Stomach (tissue), 19 donors: ENCODE measurements at places on chromosomes 16 and 17. TPM values are rescaled to one million over a fixed set of nuclear protein-coding genes. Genes with fewer than 3 reads are reported as not detected.
A peak's percentile ranks its signal among the peaks of the same experiment; 100 is the strongest.

The AKAP1 gene
- polyA plus RNA-seq = 6.6 TPM

The NPIPB5 gene
- 16.0 TPM for polyA plus RNA-seq

The KREMEN2 gene
- polyA plus RNA-seq = not detected

The TRIM72 gene
- not detected for polyA plus RNA-seq

The NXN gene
- polyA plus RNA-seq = 23.2 TPM

The PRKCA gene
- 4.6 TPM for polyA plus RNA-seq

The SCGB1C2 gene
- not detected for polyA plus RNA-seq

The SPIRE2 gene
- 3.9 TPM for polyA plus RNA-seq

The CD300A gene
- polyA plus RNA-seq = 1.8 TPM

The IKZF3 gene
- 0.76 TPM for polyA plus RNA-seq

- peaks cover 100% of the 10 kb centered on the region for H3K4me1 ChIP-seq
- no peaks in the 10 kb centered on the region for H3K36me3 ChIP-seq
- H3K4me3 ChIP-seq = no peak overlapping the region
- no peaks in the 10 kb centered on the region for H3K27me3 ChIP-seq
- DNase-seq = no peak
Measured at GRCh38 chr16:23504453-23505179, 5.7 kb downstream of the GGA2 start.

DNA sequence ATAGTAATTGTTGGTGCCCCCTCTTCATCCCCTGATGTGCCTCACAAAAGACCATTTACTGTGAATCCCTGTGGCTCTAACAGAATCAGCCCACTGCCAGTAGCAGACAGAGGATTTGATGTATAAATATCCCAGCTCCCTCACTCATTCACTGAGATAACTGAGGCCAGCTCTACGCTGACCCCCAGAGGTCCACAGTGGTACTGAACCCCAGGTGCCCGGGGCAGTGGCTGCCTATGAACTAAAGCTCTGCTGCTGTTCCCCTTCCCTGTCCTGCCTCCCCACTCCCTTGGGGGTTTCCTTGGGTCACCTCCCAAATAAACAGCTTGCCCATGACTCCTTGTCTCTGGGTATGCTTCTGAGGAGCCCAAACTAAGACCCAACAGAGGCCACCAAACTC, 295.8 kb downstream of the FOXL1 start:
- no peak for DNase-seq
- no peak overlapping the region for H3K4me3 ChIP-seq
- H3K27ac ChIP-seq = no peak overlapping the region
- peaks cover 4% of the 10 kb centered on the region for H3K36me3 ChIP-seq
- no peaks in the 10 kb centered on the region for H3K4me1 ChIP-seq

DNA sequence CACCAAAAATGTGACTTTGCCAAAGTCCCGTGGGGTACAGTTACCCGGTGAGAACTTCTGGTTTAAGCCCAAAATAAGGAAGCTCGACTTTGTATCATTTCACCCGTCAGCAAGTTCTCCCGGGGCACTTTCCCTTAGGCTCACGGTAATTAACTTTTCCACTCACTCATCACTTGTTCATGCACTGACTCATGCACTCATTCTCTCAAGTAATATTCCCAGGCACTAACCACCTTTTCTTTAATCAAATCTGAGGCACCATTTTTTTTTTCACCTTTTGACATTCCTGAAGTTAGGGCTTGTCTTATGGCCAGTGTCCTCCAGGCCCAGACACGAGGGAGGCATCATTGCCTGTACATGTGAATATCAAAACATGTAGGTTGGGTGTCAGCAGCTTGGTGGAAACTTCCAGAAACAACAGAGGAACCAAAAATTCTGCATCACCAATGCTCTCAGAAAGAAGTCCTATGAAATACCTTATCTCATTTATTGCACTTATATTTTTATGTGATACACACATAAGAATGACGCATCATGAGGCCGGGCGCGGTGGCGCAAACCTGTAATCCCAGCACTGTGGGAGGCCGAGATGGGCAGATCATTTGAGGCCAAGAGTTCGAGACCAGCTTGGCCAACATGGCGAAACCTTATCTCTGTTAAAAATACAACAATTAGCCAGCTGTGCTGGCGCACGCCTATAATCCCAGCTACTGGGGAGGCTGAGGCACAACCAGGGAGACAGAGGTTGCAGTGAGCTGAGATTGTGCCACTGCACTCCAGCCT, 36.1 kb upstream of the ATP2C2 start:
- H3K4me3 ChIP-seq = no peak overlapping the region
- H3K4me1 ChIP-seq = no peaks in the 10 kb centered on the region
- H3K36me3 ChIP-seq = no peaks in the 10 kb centered on the region
- no peaks in the 10 kb centered on the region for H3K27me3 ChIP-seq
- DNase-seq = no peak
- H3K27ac ChIP-seq = no peak overlapping the region

DNA sequence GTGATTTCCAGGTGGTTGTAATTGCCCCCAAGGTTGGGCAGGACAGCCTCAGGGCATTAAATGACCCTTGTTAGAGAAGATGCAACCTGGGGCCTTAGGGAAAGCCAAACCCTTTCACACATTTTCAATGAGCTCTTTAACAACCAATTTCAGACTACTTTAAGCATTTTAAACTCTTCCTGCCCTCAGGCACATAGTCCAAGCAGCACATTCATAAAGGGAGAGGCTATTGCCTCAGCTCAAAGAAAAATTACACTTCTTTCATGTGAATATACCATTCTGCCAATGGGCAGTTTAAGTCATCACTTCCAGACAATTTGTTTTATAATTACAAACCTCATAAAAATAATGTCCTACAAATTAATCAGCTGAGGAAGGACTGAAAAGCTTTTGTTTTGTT, 544.5 kb downstream of the NPIPA7 start:
- H3K36me3 ChIP-seq = no peaks in the 10 kb centered on the region
- no peaks in the 10 kb centered on the region for H3K4me1 ChIP-seq
- no peak for DNase-seq
- H3K27me3 ChIP-seq = peaks cover 7% of the 10 kb centered on the region
- H3K4me3 ChIP-seq = no peak overlapping the region

DNA sequence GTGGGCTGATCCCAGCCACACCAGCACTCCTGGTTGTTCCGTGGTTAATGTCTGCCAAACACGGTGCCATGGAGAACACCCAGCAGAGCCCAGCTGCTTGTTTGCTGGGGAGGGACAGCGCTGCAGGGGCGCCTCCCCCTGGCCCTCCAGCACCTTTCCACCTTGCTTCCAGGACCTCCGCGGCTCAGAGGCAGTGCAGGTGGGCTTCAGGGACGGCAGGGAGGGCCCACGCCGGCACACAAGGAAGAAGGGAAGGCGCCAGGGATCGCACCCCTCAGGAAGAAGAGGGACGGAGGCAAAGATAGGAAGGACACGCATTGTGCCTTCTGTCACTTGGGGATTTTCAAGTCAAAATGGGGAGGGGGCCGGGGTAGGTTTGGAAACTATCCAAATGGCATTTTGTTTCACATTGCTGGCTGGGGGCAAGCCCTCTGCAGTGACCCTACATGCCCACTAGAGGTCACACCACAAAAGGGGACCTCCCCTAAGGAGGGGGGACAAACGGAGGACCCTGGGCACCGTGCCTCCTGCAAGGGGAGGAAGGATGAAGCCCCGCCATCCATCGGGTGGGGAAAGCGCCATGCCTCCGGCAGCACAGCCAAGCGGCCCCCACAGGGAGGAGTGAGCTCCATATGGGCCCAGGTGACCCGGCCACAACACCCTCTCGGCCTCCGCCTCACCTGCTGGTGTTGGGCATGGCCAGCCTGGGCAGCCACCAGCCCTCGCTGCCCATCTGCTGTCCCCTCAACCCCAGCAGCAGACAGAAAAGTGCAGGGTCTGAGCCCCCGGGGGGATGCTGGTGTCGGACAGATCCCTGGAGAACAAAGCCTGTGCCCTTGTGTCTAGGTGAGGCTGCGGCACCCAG, 7.5 kb upstream of the C16orf95 start:
- H3K27me3 ChIP-seq = no peaks in the 10 kb centered on the region
- H3K36me3 ChIP-seq = no peaks in the 10 kb centered on the region
- peaks cover 22% of the 10 kb centered on the region for H3K4me1 ChIP-seq
- H3K27ac ChIP-seq = no peak overlapping the region

GRCh38 chr17:8117980-8118768, at the start of gene ALOXE3:
TSS of gene ALOXE3 (minus strand) at chr17:8118514. CDS start at chr17:8117990, 524 bp downstream.
- DNase-seq = peak; percentile 59
- peaks cover 86% of the 10 kb centered on the region for H3K27me3 ChIP-seq
- H3K4me3 ChIP-seq = peak within 1 kb of the TSS; percentile 43
- peaks cover 59% of the 10 kb centered on the region for H3K4me1 ChIP-seq

- H3K36me3 ChIP-seq = no peaks in the 10 kb centered on the region
- no peak overlapping the region for H3K4me3 ChIP-seq
- DNase-seq = no peak
- H3K4me1 ChIP-seq = no peaks in the 10 kb centered on the region
- H3K27me3 ChIP-seq = no peaks in the 10 kb centered on the region
Measured at GRCh38 chr17:44130693-44131349, 7.4 kb upstream of the HDAC5 start.

DNA sequence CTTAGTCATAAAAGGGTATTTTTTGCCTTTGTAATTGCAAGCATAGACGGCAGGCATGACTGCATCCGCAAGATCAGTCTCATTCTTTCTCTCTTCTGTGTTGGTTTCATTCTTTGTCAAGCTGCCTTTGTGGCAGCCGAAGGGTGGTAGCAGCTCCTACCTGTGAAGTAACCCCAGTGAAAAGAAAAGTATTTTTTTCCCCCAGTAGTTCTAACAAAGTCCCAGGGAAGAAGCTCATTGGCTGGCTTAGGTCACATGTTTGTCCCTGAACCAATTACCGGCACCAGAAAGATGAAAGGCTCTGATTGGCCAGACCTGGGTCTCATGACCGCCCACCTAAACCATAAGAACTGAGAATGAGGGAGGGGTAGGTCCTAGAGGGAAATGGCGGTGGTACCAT, 110.7 kb downstream of the RAP1GAP2 start:
- H3K27me3 ChIP-seq = no peaks in the 10 kb centered on the region
- no peak overlapping the region for H3K27ac ChIP-seq
- DNase-seq = no peak
- peaks cover 45% of the 10 kb centered on the region for H3K4me1 ChIP-seq
- H3K4me3 ChIP-seq = no peak overlapping the region

DNA sequence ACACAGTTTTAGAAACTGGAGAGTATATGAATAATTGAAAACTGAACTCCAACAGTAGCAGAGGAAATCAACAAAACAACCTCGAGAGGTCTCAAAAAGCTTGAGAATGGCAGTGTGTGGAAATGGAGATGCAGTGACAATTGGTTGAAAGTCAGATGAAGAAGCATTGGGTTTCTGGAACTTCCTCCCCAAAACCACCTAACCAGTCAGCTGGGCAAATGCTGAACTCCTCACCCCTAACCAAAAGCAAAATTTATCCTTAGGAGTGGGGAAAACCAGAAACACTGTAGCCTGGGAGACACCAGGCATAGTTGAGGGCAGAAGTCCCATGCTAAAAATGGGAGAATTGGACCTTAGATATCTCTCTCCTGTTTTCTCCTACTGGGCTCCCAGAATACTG, 109.9 kb downstream of the TANC2 start:
- no peak for DNase-seq
- H3K27ac ChIP-seq = no peak overlapping the region
- no peaks in the 10 kb centered on the region for H3K27me3 ChIP-seq
- no peaks in the 10 kb centered on the region for H3K36me3 ChIP-seq
- no peak overlapping the region for H3K4me3 ChIP-seq
- H3K4me1 ChIP-seq = no peaks in the 10 kb centered on the region

DNA sequence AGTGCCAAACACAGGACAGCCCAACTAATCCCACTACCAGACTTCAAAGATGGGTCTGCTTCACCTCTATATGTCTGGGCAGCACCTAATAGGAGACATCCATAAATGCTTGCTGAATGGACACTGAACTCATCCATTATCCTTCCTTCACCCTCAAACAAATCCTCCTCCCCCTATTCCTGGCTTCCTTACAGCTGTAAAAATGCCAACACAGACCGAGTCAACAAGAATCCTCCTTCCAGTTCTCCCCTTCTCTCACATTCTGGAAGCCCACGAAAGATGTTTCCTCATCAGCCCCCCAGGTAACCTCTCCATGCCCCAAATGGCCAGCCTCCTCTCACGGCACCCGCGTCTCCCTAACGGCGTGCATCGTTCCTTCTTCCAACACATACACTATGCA, 12.3 kb downstream of the PELP1 start:
- peaks cover 21% of the 10 kb centered on the region for H3K4me1 ChIP-seq
- H3K27ac ChIP-seq = peak overlapping the region; percentile 9
- no peak overlapping the region for H3K4me3 ChIP-seq
- peaks cover 59% of the 10 kb centered on the region for H3K36me3 ChIP-seq

- H3K27ac ChIP-seq = peak within 1 kb of the TSS; percentile 94
- no peaks in the 10 kb centered on the region for H3K27me3 ChIP-seq
- H3K4me3 ChIP-seq = peak within 1 kb of the TSS; percentile 47
- H3K4me1 ChIP-seq = peaks cover 27% of the 10 kb centered on the region
Measured at GRCh38 chr17:29566473-29567303, at the start of gene ABHD15. TSS of gene ABHD15 (minus strand) at chr17:29567037. CDS start at chr17:29566966, 71 bp downstream.

DNA sequence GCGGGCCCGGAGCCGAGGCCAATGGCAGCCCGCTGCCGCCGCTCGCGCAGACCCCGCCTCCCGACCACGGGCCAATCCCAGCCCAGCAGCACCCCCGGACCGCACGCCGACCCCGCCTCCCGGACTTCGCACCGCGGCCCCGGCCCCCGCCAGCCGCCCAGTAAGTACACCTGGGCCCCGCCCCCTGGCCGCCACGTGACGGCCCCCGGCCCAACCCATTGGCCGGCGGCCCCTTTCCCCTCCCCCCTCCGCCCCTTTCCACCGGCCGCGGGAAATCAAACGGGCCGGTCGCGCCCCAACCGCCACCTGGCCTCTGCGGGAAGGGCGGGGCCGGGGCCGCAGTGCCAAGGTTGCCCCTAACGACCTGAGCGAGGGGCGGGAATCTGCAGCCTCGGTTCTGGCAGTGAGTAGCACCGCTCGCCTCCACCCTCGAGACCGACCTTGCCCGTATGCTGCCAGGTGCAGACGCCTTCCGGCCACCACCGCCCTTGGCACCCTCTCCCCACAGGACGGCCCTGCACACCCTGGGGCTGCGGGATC, at the start of gene YBX2:
TSS of gene YBX2 (minus strand) at position 26 of the 540 bp plus-strand sequence. CDS start 139 bp downstream, outside the sequence.
- H3K27me3 ChIP-seq = peaks cover 28% of the 10 kb centered on the region
- peak; percentile 85 for DNase-seq
- H3K4me3 ChIP-seq = peak within 1 kb of the TSS; percentile 32
- H3K4me1 ChIP-seq = peaks cover 47% of the 10 kb centered on the region
- H3K27ac ChIP-seq = peak within 1 kb of the TSS; percentile 57

- no peaks in the 10 kb centered on the region for H3K36me3 ChIP-seq
- H3K27ac ChIP-seq = no peak overlapping the region
- no peak for DNase-seq
- H3K4me3 ChIP-seq = no peak overlapping the region
- no peaks in the 10 kb centered on the region for H3K27me3 ChIP-seq
Measured at GRCh38 chr17:17748179-17748578, 66.9 kb downstream of the RAI1 start.

- H3K4me1 ChIP-seq = peaks cover 32% of the 10 kb centered on the region
- DNase-seq = peak; percentile 70
- H3K27me3 ChIP-seq = no peaks in the 10 kb centered on the region
- no peaks in the 10 kb centered on the region for H3K36me3 ChIP-seq
Measured at GRCh38 chr17:43400943-43401717, 2.3 kb downstream of the ARL4D start.
